ENCODE measurements at places on chromosomes 12 and 14. TPM values are rescaled to one million over a fixed set of nuclear protein-coding genes. Genes with fewer than 3 reads are reported as not detected.

GRCh38 chr12:78562368-78563205, 302.0 kb upstream of the SYT1 start:
- DNase-seq: no peak

GRCh38 chr12:91999823-92000222, 145.8 kb downstream of the BTG1 start:
- no peak for DNase-seq

DNA sequence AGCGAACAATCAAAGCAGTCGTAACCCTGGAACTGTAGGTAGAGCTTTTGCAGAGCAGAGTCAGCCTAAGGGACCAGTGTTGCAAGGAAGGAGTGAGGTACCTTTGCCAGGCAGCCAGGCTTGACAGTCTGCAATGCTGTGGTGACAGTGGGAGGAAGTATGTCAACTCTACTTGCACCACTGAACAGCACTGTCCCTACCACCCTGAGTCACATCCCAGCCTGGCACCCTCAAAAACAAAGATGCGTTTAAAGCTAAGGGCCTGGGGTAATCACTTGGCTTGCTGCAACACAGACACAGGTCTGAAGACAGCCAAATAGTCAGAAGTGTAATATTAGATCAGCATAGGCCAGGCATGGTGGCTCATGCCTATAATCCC, 141.9 kb downstream of the DPF3 start:
- DNase-seq: no peak

GRCh38 chr12:68086019-68086603, 73.4 kb downstream of the IFNG start:
- DNase-seq: no peak

- no peak for DNase-seq
Measured at GRCh38 chr14:24343795-24344660, 4.2 kb upstream of the RIPK3 start.

GRCh38 chr14:59123975-59124374, 64.5 kb upstream of the DAAM1 start:
- DNase-seq: peak; percentile 77

- DNase-seq: peak; percentile 86
Measured at GRCh38 chr14:95460647-95461478, 55.6 kb downstream of the SYNE3 start.

- no peak for DNase-seq
Measured at GRCh38 chr14:36773558-36773957, 111.9 kb downstream of the PAX9 start.

- no peak for DNase-seq
Measured at GRCh38 chr12:80925237-80925636, 12.5 kb downstream of the LIN7A start.

- no peak for DNase-seq
Measured at GRCh38 chr14:52824462-52824861, 33.1 kb upstream of the GNPNAT1 start.

DNA sequence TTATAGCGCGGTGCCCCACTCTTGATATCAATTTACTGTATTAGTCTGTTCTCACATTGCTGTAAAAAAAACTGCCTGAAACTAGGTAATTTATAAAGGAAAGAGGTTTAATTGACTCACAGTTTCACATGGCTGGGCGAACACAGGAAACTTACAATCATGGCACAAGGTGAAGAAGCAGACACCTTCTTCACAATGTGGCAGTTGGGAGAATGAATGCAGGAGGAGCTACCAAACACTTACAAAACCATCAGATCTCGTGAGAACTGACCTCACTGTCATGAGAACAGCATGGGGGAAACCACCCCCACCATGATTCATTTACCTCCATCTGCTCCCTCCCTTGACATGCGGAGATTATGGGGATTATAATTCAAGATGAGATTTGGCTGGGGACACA, 42.3 kb downstream of the FBXO34 start:
- DNase-seq: no peak

NKX2-1 gene
- polyA plus RNA-seq: 90.6 TPM

HOXC4 gene
- polyA plus RNA-seq: not detected

FSCB gene
- polyA plus RNA-seq: not detected

ZNF26 gene
- polyA plus RNA-seq: 1.7 TPM

P2RX7 gene
- polyA plus RNA-seq: 4.8 TPM

DNAJC22 gene
- 1.1 TPM for polyA plus RNA-seq

Measured in brain (organoid and tissue), 16 donors.